Stimulated activated memory B cell treated with anti-CD40 and anti-IgM and Interleukin-4, amounts not matched to agents 10 μg/mL and 1 μg/mL and 100 μg/mL, for 72 hours (primary cell): ENCODE measurements at places on chromosomes 2 and 18.

- no peak for ATAC-seq
Measured at GRCh38 chr2:6946722-6947121, 29.5 kb downstream of the RNF144A start.

- ATAC-seq = no peak
Measured at GRCh38 chr2:157825885-157826284, 50.2 kb downstream of the ACVR1 start.

DNA sequence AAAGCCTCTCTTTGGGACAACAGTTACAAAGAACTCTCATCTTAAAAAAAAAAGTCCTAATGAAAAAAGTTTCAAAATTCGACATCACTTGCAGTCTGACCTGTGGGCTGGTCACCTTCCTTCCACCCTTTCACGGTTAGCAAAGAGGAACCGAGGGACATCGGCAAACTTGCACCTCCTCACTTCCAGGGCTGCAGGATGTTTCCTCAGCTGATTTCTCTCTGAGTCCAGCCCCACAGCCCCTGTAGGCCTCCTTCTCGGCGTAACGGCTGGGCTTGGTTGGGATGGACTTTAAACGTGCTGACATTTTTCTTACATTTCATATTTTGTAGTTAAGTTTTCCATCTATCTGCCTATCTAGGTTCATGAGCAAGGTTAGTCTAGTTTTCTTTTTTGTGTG is 5.7 kb upstream of the CAB39 start:
- no peak for ATAC-seq

GRCh38 chr2:137190411-137191195 is 425.3 kb downstream of the THSD7B start:
- ATAC-seq = no peak

GRCh38 chr18:26461405-26461804 is 86.9 kb downstream of the KCTD1 start:
- ATAC-seq = no peak

DNA sequence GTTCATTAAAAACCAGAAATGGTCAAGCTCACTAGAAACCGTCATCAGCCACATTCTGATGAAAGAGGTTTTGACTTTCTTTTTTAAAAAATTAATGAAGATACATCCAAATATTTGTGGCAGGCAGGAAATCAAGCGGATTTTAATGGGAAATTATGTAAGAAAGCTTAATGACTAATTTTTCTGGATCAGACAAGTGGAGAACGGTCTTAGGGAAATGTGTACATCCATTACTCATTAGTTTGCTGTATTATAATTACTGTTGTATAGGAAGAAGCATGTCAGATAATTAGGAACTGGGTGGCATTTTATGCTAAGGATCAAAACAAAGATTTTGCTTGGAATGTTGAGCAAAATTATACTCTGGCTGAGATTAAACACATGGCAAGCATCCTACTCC is 39.4 kb downstream of the AGAP1 start:
- no peak for ATAC-seq

GRCh38 chr2:7358865-7359447 is 441.7 kb downstream of the RNF144A start:
- no peak for ATAC-seq

GRCh38 chr2:163856941-163857340 is 121.1 kb upstream of the FIGN start:
- no peak for ATAC-seq

DNA sequence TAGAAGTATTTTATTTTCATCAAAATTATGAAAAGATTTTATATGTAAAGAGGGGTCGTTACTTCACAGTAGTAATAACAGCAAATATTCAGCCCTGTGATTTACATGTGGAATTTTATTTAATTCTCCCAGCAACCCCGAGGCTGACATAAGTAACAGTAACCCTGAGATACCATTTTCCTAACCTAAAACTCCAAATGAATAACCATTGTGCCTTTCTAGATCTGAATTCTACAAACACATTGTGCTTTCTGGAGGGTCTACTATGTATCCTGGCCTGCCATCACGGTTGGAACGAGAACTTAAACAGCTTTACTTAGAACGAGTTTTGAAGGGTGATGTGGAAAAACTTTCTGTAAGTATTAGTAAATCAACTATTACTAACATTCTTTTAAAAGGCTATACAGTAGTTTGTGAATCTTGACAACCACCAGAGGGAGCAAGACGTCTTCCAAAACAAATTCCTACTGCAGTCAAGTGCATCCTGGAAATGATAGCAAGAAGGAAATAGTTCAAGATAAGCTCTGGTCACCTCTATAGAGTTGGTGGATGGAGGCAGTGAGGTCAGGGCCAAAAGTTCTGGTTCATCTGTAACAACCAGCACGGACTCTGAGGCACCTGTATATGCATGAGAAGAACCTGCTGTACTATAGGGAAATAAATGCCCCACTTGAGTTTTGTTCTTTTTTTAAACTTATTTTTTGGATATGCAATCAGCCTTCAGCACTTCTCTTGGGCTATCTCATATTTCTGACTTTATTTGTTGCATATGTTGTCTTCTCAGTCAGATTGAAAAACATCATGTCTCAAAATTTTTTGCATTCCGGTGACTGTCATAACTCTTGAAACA is 37.4 kb downstream of the ACTR2 start:
- no peak for ATAC-seq

DNA sequence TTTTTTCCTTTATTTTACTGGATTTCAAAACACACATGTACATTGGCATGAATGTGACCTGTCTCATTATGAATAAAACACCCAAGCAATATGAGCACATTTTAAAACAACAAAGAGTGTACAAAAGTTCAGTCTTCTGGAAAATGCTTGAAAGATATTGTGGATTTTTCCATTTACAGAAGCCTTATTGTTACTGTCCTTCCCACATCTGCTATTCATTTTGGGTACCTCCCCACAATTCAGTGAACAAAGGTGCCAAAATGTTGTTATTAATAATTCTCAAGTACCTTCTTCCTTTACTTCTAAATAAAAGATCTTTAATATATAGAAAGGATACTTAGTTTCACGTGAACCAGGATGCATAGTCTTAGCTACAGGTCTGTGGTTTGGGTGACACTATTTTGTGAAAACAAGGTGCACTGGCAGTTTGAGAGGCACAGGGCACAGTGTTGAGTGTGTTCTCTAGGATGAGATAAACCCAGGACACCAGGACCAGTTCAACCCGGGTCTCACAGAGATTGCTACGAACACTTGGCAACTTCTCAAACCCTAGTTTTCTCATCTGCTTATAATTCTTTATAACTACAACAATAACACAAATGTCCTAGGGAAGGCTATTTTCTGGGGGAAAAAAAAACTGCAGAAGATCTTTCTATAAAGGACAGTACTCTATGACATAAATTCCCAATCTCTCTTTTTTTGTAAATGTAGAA is 84.5 kb upstream of the GALNT5 start:
- no peak for ATAC-seq

DNA sequence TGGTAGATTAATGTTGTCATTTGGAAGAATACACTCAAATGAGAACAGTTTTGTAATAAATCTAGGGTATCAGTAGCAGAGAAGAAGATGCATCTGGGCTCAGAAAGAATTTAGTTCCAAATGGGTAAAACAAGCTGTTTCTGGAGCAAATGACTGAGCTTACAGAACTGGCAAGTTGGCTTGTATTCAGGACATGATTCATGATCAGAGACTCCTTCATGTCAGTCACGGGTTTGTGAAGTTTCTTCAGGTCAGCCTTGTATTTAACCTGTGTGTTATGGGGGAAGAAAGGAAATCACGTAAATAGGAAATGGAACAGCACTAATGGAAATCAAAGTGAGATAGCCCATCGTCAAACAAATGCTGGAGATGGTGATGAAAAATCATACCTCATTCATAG is 109.1 kb downstream of the RIF1 start:
- ATAC-seq = no peak

DNA sequence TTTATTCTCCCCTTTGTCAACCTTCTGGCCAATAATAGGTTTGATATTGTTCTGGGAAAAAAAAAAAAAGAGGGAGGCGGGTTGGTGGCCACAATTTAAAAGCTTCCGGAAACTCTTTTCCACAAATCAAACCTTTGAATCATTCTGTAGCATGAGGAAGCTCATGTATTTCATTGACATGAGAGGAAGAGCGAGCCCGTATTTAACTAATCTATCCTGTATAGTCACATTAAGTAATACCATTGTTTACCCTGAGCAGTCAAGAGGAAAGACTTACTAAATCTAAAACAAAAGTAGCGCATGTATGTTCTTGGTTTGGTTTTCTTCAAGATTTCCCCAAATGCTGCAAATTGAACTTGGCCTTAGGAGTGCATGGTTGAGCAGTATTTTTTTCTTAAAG is 120.1 kb downstream of the NCKAP5 start:
- ATAC-seq = no peak

DNA sequence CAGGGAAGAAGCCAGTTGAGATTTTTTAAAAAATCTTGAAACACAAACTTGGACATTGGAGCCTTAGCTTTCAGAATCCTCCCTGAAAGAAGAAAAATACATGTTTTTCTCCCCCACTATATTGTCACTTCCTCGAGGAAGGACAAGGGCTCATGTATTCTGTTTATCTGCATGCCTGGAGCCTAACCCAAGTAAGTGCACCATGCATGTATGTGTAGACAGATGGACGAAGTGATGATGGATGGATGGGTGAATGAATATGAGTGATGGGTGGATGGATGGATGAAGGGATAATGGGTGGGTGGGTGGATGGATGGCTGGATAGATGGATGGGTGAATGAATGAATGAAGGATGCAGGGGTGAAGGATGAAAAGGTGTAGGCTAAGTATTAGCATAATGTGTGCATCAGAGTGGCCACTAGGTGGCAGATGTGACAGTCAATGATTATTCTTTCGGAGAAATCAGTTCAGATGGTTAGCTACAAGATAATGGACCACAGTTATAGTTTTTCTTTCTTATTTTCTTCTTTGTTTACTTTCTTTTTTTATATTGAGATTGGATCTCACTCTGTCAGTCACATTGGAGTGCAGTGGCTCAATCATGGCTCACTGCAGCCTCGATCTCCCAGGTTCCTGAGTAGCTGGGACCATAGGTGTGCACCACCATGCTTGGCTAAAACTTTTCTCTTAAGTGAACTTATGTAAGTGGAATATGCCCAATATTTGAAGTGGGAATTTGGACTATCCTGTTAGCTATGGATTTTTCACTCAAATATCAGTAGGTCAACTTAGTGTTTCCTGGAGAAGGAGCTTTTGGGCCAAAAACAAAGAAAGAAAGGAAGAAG is 18.5 kb upstream of the CCDC93 start:
- peak; percentile 57 for ATAC-seq

GRCh38 chr2:1052771-1053191 is 102.1 kb downstream of the SNTG2 start:
- no peak for ATAC-seq

DNA sequence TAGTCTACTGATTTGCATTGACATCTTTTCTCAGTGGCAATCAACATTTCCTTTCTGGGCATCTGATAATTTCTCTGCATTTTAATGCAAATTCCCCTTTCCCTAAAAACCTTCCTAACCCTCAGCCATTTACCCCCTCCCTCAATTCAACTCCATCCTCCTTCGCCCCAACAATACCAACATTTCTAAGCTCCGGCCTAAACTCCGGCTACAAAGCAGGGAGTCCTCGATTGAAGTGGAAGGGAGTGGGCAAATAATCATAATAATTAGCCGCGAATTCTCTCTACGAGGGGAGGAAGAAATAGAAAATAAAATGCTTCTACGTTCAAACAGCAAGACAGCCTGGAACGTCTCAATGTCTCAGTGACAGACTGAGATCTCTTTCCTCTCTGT is 4.6 kb downstream of the BCL11A start:
- no peak for ATAC-seq

GRCh38 chr2:109244750-109245382 is 115.9 kb downstream of the SH3RF3 start:
- ATAC-seq = peak; percentile 32

DNA sequence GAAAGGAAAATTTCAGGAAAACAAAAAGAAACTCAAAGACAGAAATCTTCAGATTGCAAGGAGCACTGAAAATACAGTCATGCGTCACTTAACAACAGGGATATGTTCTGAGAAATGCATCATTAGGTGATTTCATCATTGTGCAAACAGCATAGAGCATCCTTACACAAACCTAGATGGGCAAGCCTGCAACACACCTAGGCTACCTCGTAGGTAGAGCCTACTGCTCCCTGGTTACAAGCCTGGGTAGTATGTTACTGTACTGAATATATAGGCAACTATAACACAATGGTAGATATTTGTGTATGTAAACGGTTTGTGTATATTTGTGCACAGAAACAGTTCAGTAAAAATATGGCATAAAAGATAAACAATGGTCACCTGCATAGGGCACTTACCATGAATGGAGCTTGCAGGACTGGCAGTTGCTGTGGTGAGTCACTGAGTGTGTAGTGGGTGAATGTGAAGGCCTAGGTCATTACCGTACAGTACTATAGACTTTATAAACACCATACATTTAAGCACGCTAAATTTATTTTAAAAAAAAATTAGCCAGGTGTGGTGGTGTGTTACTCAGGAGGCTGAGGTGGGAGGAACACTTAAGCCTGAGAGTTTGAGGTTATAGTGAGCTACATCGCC is 33.4 kb downstream of the SFXN5 start:
- ATAC-seq = no peak

GRCh38 chr2:9679218-9679617 is 48.4 kb upstream of the YWHAQ start:
- ATAC-seq = no peak

GRCh38 chr2:106085181-106085940 is 108.7 kb downstream of the UXS1 start:
- no peak for ATAC-seq

DNA sequence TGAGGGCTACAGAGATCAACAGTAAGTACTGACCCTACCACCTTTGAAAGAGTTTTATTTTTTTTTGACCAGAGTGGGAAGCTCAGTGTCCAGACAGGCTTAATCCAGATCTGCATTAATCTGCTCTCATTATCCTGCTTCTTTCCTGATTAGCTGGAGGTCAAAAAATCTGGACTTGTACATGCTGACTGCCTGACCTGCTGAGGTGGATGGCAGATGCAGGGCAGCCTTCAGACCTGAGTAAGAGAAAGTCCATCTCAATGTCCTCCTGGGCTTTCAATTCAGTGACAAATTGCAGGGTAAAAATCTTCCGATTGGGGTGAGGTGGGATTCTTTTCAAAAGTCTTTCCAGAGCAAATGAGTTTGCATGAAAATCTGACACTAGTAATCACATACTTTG is 998.8 kb upstream of the PIK3C3 start:
- ATAC-seq = no peak

GRCh38 chr2:84424152-84424551 is 34.9 kb downstream of the SUCLG1 start:
- no peak for ATAC-seq

DNA sequence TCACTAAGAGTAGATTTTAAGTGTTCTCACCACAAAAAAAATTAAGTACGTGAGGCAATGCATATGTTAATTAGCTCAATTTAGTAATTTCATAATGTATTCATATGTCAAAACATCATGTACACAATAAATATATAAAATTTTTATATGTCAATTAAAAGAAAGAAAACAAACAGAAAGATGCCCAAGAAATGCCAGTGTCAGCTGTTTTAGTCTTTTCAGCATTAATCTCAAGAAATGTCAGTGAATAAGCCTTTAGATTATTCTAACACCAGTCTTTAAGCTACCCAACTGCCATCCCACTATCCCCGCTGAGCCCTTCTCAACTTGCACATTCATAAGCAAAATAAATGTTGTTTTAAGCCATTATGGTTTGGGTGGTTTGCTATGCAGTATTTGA is 76.5 kb downstream of the C1D start:
- no peak for ATAC-seq

- ATAC-seq = no peak
Measured at GRCh38 chr2:20049637-20050036, 1.8 kb downstream of the LAPTM4A start.
